ENCODE measurements at places on chromosomes 2 and 18.

DNA sequence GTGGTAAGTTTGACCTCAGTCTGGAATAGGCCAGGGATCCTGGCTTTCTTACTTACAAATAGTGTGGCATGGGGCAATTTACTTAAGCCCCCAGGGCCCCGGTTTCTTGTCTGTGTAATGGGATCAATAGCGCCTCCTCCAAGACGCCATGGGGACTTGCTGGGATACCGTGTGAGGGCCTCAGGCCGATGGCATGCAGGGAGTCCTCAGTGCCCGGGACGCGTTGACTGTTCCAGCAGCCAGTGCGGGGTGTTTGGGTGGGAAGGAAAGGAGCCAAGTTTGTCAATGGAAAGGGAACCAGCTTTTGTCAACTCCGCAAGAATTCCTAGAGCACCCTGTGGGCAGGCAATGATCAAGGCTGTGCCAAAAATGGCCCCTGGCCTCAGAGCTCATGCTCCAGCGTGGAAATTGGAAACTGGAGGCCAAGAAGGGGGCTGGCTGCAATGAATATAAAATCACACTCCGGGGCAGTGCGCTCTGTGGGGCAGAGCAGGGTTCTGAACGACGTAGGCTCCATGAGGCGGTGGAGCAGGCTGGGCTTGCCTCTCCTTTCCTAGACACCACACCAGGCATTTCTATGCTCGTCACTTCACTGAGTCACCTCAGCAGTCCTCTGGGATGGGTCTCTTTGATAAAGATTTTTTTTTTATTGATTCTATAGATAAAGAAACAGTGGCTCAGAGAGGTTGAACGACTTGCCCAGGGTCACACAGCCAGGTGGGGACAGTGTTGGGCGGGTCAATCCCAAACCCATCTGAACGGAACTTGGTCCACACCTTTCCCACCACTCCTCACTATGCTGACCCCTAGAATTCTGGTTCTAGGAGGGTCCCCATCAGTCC, 56.7 kb upstream of the ASAP2 start:
- no peak for DNase-seq

GRCh38 chr2:38750011-38750890, 910 bp downstream of the SRSF7 start:
- DNase-seq = no peak

DNA sequence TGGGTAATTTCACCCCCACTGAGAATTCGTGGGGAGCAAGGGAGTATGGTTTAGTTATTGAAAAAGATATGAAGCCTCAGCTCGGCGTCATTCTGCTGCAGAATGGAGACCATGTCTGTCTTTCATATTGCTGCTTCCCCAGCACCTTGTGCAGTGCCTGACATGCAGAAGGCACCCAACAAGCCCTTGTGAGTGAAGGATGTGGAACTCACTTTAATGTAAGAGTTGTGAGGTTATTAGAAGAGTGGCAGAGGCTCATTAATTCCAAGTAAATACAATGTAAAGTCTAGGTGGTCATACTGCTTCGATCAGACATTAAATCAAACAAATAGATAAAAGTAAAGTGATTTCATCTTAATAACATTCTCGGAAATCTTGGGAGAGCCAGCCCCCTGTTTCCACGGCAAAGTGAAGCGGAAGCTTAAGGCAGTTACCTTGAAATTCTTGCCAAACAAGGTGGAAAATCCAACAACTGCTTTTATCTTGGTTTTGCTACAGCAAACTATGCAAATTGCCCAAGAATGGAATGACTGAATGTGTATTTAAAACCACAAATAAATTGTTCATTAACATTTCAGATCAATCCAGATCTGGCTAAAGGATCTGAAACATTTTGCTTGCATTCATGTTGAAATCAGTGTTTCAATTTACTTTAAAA, 9.6 kb downstream of the CFAP221 start:
- DNase-seq = no peak

GRCh38 chr18:58505181-58505580, 123.7 kb downstream of the ALPK2 start:
- no peak for DNase-seq

DNA sequence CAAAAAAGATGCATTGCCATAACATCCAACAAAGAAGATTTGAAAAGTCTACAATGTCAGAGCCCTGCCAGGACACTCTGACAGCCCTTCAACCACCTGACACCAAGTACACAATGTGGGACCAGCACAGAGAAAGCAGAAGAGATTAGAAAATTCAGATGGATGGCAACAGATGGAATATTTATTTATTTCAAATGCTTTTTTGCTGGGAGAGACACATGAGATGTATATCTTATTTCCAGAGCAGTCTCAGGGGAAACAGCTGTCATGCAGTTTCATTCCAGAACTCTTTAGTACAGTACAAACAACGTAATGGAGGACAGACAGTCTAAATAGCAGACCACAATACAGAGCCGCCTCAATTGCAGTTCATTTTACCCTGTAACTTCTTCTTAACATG, 110.1 kb downstream of the MAIP1 start:
- DNase-seq = no peak

GRCh38 chr2:219155054-219155644, 5.5 kb downstream of the NHEJ1 start:
- no peak for DNase-seq

- no peak for DNase-seq
These were observed 138.6 kb upstream of the ZC3H15 start for GRCh38 chr2:186347472-186347871.

GRCh38 chr18:76988827-76989646, 143.5 kb downstream of the MBP start:
- no peak for DNase-seq

- DNase-seq = no peak
These were observed 4.4 kb downstream of the ACTR3 start for GRCh38 chr2:113894156-113894743.

DNA sequence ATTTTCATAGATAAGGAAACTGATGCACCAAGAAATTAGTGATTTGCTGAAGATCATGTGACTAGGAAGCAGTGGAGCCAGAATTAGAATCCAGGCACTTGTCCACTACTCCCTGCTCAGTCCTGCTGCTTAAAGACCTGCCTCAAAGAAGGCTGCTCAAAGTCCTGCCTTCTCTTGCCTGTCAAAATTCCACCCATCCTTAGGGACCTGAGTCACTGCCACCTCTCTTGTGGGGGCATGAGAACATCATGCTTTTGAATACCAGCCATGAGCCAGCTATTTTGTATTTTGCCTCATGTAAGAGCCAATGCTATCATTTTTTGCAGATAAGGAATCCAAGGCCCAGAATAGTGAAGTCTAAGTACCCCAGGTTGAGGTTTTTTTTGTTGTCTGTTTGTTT, 47.1 kb downstream of the DDX1 start:
- DNase-seq = no peak

DNA sequence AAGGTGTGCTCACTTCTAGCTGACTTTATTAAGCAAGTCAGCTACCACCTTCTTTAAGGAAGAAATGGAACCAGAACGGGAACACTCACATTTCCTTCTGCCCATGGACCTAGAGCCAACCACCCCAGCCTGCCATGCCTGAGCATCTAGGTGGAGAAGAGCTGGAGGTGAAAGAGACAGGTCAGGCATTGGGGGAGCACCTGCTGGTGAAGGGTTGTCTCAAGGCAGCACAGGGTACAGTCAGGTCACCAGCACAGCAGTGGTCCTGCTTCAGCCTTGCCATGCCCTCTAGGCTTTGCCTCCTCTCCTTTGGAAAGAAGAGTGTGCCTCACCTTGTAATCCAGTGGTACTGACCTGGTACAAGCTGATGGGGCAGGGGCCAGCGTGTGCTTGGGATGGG, 107.9 kb downstream of the KCNF1 start:
- DNase-seq = no peak

DNA sequence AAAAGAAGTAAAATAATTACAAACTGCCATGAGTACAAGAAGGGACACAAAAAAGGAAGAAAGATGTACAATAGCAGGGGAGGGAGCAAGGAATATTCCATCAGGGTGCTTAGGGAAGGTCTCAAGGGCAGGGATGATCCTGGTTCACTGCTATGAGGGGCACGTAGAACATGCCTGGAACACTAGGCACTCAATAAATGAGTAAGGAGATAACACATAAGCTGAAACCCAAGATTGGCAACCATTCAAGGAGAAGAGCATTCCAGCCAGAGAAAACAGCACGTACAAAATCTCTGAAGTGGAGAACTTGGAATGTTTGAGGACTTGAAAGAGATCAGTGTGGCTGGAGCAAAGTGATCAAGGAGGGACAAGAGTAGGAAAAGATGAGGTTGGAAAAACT, 103.2 kb downstream of the FAM161A start:
- DNase-seq = no peak

DNA sequence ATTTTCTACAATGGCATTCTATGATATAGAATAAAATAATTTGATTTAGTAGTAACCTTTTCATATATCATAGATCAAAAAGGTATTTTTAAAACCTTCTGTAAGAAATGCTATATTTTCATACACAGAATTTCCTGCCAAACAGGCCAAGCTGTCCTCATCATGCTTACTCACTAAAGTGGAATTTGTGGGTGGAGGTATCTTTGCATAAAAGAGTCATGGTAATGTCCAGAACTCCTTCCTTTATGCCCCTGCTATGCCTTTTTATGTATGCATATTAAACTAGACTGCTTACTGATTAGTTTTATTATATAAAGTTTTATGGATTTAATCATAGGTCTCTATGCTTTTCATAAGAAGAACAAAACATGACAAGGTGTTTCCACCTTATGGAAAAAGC, 27.5 kb upstream of the MARCHF7 start:
- no peak for DNase-seq

- no peak for DNase-seq
These were observed 343.9 kb upstream of the ACVR2A start for GRCh38 chr2:147500819-147501395.

DNA sequence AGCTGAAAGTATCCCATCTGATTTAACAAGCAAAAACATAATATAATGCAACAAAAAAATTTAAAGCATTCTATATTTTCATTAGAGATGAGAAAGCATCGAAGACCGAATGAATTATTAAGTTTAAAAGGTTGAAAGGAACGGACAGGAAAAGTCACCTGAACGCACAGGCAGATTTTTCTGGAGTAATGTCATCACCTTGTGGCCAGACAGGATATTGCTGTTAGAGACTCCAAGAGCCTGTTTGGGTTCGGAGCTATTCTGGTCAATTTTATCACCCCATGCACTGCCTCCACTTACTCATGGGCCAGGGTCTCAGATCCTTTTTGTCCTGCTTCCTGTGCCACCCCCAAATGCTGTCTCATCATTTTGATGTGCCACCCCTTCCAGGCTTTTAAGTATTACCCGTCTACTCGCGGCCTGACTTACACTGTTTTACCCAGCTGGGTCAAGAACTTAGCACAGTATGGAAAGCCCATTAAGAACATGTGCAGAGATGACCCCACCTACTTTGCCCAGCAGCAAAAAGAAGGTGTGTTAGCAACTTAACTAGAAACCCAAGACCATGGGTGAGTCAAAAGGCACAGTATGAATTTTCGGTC, 27.3 kb downstream of the GKN2 start:
- no peak for DNase-seq

- DNase-seq = no peak
These were observed 278.2 kb upstream of the COL3A1 start for GRCh38 chr2:188695953-188696352.

GRCh38 chr2:218130377-218130776, 4.5 kb downstream of the CXCR2 start:
- DNase-seq = no peak

DNA sequence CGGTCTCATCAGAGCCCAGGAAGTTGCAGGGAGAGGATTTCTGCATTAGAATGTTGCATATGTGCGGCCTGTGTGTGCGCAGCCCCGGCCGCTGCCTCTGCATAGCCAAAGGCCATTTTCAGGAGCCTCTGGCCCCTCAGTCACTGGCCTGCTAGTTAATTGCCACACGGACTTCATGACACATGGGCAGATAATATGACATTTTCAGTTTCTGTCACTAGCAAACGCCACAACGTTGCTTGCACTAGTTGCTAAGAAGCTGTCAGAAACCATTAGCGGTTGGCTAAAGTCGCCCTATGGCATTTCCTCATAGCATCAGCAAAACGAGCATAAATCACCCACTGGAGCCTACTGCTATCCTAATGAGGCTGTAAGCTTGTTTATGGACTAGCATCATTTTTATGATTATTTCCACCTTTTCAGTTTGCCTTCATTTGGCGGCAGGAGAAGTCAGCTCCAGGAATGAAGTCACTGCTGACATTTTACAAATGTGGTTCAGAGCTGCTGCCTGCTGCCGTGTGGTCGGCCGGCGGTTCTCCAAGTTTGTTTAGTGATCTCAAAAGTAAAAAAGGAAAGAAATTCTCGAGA, 73.7 kb downstream of the MEIS1 start:
- no peak for DNase-seq

- no peak for DNase-seq
These were observed 245.8 kb downstream of the KCNE4 start for GRCh38 chr2:223297788-223298187.

DNA sequence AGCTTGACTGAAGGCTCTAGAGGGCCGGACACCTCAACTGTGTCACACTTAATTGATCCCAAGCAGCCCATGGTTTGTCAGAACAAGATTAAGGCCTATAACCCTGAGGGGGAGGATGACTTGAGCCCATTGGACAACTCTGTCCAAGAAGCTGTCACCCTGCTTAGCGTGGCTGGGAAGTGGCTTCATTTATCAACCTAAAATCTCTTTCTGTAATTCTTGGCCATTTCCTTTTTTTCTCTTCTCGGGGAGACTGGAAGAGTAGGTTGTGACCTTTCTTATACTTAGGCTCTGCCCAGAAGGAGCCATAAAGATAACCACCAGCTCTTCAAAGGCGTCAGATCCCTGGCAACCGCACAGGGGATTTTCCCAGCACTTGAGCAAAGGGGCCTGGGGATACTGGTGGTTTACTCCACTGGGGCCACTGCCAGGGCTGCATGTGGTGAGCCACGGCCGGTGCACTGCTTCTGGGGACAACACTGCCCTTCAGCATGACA, 265.5 kb downstream of the CYRIA start:
- no peak for DNase-seq

- no peak for DNase-seq
These were observed 6.9 kb upstream of the ZFAND2B start for GRCh38 chr2:219199470-219200211.

- peak; percentile 82 for DNase-seq
These were observed 23.8 kb upstream of the PTMA start for GRCh38 chr2:231684314-231685223.

DNA sequence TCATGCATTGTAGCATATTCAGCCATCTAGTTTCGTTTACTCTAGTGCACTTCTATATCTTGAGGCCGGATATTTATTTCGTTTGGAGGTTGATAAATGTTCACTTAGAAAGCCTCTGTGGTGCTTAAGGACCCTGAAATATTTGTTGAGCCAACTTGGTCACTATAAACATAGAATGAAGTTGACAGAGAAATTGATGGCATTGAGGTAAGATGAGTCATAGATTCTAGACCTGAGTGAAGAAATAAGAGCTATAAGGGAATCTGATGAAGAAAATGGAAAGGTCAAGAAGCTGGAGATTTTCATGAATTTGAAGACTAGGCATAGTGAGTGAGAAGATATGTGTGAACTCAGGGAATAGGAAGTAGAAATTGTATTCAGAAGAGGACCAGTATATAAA, 35.9 kb downstream of the EPC2 start:
- DNase-seq = no peak

DNA sequence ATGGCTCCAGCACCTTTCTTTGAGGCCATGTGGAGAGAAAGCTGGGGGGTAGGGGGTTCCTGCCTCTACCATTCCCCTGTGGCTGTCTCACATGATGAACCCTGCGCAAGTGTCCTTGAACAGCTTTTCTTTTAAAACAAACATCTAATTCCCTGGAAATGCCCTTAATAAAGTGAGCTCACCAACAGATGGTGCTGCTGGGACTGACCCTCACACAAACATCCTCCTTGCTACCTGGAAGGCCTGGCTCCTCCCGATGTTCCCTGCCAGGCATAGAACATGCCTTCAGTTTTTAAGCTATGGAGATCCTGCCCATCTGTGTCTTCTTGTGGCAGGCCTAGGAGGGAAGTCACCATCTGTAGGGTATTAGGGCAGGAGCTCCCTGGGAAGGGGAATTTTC, 60.7 kb upstream of the GATA6 start:
- DNase-seq = no peak

All from occipital lobe (tissue), 3 donors.